ENCODE measurements at places on chromosomes 3 and 15.

DNA sequence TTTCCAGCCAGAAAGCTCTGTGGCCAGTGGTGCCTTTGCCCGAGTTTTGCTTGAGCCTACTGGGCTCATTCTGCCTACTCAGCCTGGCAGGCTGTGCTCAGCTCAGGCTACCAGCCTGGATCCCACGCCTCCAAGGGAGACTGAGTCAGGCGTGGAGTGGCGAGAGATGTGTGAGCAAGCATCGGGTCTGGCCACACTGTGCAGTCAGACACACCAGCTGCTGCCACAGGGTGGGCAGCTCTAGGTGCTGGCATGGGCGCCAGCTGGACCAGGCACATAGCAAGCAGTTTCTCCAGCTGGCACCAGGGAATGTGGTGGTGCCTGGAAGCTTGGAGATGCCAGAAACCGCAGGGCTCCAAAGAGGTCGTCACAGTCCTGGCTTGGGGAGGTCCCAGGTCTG is 498.5 kb upstream of the CNTN4 start:
- no peak for DNase-seq

DNA sequence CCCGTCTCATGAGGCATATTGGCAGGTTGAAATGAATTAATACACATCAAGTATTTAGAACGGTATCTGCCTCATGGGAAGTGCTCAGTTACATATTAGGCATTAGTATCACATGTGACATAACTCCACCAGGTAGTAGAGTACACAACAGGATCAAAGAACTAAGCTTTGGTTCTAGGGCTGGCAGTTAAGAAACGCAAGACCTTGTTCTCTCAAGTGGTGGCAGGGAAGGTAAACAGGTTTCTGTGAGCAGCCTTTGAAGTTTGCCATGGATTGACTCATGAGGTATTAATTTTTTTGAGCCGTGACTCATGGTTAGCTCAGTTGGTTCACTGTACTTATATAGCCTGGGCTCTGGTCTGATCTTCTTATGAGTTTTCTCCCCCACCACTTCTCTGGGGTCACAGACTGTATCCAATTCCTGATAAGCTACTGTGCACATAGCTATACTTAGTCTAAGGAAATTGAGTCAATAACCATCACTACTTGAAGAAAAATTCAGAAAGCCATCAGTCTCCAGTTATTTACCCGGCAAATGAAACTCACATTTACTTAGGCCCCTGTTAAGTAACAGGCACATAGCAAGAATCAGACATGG is 155.6 kb upstream of the STT3B start:
- DNase-seq = no peak

DNA sequence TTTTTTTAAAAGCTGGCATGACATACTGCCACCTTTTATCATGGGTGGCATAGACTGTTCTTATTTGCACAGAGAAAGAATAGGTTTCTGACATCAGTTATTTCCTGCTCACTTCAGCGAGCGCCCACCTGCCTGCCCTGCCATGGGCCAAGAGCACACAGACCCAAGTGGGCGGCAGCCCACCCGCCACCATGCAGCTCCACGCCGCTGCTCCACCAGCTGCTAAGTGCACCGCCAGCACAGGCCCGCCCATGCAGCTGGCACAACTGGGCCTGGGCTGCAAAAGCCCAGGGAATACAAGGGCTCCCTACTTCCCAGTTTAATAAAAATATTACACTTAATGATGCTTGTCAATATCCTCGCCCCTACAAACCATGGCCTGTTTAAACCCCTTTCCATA is 15.4 kb downstream of the ZNF148 start:
- DNase-seq = peak; percentile 25

DNA sequence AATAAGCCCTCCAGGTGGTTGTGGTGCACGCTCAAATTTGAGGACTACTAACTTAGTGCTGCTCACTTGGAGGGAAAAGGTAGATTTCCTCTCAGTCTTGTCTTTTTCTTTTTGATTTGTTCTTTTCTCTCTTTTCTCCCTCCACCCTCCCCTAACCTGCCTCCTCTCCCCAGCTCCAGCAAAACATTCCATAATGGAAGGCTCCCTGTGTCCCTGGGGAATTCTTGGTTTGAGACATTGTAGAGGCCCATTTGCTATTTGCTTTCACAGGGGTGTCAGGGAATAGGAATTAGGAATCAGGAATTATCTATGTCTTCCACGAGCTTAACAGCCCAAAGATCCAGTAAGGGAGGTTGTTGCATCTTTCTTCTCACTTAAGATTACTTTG is 136.8 kb upstream of the UMPS start:
- DNase-seq = no peak

DNA sequence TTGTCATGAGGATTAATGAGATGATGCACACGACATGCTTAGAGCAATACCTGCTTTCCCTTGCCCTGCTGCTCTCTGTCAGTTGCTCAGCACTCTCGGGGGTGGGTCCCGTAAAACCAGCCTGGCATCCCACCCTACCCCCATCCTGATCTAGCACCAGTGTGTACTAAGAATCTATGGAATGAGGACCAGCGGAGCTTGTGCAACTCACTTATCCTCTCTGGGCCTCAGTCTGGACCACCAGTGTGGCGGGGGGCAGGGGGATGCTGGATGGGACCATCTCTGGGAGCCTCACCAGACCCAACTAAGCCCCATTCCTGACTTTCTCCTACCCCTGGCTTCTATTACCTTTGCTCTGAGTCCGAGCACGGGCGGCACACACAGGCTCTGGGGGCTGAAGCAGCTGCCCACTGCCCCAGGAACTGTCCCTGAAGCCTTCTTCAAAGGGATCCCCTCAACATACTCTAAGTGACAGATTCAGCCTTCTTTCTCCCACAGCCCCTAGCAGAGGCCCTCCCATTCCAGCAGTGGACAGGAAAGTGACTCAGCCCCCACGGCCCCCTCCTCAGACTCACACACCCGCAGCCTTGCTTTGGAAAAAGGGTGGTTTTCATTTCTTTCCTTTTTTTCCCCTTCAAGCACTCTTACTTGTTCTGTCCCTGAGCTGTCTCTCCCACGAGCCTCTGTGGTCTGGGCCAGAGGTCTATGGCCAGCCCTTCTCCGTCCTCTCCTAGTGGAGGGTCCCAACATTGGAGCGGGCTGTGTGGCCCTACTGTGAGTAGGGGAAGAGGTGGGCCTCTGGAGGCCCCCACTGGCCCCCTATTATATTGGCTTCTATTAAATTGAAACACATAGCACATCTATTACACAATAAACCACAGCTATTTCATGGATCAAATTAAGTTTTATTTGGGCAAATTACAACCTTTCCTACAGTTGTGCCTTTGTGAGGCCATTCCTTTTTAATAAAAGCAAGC is 100.3 kb downstream of the SMAD6 start:
- DNase-seq = no peak
